Bone marrow (tissue), 2 donors: ENCODE measurements at places on chromosomes 3 and 15.

DNA sequence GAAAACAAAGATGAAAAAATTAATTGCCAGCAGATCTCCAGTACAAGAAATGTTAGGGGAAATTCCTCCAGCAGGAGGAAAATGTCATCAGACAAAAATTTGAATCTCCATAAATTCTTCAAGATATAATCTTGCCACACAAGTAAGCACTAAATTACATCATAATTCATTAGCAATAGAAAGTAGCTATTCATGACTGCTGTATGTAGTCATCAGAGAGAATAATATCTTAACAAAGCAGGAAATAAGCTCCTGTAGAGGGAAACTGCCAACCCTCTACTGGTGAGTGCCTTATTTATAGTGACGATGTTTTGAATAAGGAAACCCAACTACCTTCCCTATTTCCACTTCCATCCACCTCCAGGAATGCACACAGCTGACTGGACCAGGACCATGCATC lies 15.8 kb upstream of the SLC27A2 start:
- no peak for DNase-seq

- DNase-seq = no peak
Measured at GRCh38 chr3:149596134-149596770, 61.6 kb downstream of the WWTR1 start.

GRCh38 chr15:78434134-78434533 lies 3.9 kb upstream of the IREB2 start:
- no peak for DNase-seq

DNA sequence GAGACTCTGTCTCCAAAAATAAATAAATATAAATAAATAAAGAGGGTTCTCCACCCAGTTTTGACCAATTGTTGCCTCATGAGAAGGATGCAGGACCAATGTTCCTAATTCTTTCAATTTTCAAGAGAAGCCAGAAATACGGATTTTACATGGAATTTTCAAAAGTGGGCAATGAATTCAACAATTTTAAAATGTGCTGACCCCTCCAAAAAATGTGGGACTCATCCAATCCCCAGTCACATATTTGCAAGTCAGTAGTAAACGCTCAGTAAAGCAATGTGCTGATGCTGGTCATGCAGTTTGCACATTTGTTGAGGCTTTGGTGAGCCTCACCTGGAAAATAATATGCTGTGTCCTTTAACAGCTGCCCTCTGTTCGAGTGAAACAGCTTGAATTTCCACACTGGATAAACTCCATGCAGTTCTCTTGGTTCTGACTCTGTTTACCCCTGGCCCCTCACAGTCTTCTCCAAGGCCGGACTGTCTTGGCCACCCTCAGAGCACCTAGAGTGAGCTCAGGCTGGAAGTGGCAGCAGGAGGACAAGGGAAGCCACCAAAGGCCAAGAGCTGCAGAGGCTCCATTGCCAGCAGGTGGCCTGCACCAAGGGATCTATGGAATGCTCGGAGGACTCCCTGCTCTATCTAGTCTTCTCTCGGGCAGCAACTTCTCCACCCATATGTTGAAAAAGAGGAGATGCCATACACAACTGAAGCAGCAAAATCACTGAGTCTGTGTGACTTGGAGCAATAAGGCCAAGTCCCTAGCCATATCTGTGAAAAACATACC lies 246.8 kb downstream of the UACA start:
- no peak for DNase-seq

GRCh38 chr3:98056035-98056434 lies 20.9 kb upstream of the GABRR3 start:
- no peak for DNase-seq

- DNase-seq = no peak
Measured at GRCh38 chr15:70632491-70633102, 130.8 kb downstream of the UACA start.

GRCh38 chr3:133799794-133800585 lies 5.6 kb upstream of the SRPRB start:
- DNase-seq = no peak

DNA sequence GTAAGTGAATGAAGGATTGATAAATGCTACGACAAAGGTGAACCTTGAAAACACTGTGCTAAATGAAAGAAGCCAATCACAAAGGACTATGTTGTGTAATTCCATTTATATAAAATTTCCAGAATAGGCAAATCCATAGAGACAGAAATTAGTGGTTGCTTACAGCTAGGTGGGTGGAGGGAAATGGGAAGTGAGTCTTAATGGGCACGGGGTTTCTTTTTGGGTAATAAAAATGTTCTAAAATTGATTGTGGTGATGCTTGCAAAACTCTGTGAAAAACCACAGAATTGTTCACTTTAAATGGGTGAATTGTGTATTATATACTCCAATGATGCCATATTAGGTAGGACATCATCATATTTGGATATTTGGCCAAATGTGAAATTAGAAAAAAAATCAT lies 20.9 kb upstream of the TEX9 start:
- no peak for DNase-seq

- no peak for DNase-seq
Measured at GRCh38 chr3:23629181-23629894, 176.4 kb upstream of the UBE2E1 start.

DNA sequence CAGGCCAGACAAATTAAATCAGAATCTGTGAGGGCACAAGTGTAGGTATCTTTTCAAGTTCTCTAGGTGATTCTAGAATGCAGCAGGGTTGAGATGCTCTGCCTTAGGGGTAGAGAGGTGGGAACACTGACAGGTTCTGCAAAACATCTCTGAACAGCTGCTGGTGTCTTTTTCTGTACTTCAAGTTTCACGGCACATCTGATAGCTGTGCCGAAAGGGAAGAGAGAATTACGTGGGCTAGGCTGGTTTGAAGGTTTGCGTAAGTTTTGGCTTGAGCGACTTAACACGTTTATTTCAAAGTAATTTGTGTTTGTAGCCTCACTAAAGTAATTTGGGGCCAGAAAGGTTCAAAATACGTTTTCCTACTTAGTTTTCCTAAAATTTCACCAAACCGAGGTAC lies 22.5 kb downstream of the PXK start:
- no peak for DNase-seq

DNA sequence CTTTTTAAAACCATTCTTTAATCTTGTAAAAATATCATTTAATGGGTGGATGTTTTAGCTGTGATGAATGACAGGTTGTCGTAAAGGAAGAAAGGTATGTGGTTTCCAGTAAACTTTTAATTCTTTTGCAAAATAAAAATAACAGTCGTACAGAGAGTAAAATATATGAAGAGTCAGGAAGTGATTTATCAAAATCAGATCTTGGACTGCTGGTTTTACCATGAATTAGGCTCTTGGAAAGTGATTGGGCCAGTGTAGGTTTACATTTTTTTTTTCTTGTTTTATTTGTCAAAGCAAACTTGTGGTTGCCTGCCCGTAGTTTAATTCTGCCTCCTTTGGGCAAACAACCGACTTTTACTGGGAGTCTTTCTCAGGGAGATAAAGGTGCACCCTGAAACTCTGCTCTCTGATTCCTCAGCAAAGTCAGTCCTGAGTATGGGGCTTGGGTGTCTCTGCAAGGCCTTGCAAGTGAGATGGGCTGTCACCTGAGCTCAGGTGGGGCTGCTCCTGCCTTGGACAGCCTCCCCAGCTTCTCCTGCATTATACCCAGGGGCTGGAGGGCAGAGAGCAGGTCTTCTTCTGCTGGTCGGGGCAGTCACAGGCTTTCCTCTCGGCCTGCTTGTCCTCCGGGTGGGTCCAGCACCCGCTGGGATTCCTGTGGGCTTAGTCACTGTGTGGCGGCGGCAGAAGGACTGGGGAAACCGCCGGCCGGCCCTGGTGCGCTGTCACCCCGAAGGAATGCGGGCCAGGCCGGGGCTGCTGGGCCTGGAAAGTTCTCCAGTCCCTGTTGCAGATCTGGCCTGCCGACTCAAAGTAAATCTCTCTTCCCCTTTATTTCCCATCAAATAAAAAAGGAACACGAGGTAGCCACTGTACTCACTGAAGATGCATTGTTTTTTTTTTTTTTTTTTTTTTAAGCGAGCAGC lies 79.0 kb downstream of the IGF1R start:
- no peak for DNase-seq

- no peak for DNase-seq
Measured at GRCh38 chr3:37956723-37957538, 33.7 kb upstream of the VILL start.

- DNase-seq = no peak
Measured at GRCh38 chr3:185732782-185733181, 92.1 kb downstream of the IGF2BP2 start.

- no peak for DNase-seq
Measured at GRCh38 chr15:69508659-69509058, 56.0 kb downstream of the RPLP1 start.

DNA sequence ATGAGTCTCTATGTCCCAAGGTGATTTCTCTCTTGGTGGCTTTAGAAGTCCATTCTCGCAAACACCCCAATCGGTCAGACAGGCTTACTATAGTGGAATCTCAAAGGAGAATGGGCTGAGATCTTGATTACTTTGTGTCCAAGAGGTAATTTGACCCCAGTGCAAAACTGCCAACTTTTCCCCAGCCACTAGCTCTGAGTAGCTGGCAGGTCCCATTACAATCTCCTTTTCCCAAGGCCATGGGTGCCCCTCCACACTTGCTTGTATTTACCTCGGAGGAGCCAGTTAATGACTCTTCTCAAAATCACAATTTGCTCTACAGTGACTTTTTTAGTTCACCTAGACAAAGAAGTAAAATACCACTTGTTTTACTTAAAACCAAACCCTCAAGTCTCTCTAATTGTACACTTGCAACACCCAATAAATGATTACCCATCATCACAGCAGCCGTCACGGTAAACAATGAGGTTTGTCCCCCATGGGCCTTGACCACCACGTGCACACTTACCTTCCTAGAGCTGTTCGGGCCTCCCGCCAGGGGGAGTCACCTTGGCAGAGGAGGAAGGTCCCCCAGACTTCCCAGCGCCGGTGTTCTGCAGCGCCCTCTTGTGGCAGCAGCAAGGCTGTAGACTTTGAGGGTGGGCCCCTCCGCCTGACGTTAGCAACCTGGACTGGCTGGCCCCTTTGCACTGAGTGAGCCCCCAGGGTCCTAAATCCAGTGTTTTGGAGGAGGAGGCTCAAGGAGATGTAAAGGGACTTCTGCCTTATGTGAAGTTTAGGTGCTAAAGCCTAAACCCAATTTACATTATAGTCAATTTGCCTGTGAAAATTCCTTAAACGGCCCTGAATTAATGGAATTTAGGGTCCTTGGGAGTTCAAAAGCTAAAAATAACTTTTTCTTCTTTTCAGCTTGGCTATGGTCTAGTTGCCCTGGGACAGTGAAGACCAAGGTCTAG lies 18.7 kb upstream of the HDAC11 start:
- DNase-seq = peak; percentile 55

DNA sequence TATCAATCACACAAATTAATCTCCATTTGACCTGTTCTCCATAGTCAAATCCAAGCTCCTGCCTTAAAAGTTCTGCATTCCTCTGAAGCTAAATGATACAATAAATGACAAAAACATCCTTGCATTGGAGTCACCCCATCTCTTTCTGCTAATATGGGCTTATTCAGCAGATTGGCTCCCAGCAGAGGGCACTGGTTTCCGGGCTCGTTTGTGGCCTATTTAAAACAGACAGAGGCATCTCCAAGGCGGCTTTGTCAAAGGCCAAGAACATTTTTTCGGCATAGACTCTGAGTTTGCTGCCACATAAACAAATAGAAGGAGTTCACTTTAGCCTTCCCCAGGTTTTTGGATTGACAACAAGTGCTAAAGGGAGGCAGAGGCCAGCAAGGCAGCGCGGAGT lies 204.4 kb upstream of the RASGRP1 start:
- DNase-seq = no peak

- DNase-seq = no peak
Measured at GRCh38 chr15:42010434-42010833, 10.4 kb downstream of the PLA2G4E start.

DNA sequence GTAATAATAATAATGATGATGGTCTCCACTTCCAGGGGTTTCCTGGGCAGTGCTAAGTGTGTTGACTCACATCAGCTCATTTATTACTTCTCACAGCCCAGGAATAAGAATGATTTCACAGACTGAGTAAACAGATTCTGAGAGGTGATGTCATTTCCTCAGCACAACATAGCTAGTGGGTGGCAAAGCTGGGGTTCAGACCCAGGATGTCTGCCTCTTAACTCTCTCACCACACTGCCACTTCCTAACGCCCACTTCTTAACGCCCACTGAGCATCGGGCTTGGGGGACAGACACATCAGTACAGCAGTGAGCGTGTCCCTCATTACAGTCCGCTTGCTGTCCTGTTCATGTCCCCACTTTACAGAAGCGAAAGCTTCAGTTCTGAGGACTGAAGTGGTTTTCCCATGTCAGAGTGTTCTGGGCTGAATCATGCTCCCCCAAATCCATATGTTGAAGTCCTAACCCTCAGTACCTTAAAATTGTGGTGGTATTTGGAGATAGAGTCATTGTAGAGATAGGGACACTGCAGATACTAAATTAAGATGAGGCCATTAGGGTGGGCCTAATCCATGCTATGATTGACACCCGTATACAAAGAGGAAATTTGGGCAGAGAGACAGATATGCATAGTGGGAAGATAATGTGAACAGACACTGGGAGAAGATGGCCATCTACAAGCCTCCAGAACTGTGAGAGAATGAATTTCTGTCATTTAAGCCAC lies 68.0 kb downstream of the ATP2B2 start:
- DNase-seq = no peak

GRCh38 chr3:175746308-175746707 lies 887.2 kb downstream of the NAALADL2 start:
- no peak for DNase-seq

DNA sequence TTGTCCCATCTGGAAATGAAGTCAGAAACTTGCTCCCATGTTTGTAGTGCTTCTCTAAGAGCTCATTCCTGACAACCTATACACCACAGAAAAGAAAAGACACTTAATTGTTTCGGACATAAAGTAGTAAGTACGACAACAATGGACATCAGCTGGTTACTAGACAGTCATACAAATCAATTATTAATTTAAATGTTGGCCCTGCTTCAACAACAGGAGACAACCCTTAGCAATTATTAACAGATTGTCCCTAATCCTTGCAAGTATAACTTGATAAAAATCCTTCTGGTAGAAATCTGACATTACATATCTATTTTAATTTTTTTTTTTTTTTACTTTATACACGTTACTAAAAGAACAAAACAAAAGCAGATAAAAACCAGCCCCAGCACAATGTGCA lies 29.8 kb downstream of the ERICH6 start:
- no peak for DNase-seq

DNA sequence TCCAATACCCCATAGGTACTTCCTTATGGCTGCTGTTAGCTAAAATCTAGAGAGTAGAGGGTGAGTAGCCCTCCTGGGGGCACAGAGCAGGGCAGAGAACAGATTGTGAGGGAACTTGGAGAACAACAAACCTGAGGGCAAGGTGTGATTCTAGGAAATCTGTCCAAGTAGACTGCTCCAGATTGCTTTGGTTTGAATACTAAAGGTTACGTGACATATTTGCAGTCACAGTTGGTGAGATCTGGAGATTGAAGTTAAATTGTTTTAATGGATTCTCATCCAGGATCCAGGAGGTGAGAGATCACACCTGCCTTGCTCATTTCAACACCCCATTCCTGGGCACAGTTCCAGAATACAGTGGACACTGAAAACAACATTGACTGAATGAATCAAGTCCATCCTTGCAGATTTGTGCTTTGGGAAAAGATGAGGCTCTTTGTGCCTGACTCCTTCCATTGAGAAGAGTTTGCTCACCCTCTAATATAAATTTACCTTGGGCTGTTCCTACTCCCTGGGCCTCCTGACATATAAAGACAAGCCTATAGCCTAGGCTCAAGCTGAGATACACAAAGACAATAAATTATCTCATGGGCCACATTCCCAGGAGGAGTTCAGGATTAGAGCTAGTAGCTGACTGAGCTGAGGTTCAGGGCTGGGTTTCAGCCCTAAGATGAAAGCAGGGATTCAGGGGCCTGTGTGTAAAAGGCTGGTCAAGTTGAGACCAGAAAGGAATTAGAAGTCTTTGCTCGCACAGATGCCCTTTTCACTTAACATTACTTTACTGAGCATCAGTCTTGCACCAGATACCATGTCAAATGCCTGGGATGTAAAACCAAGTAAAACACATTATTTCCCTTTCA lies 400.9 kb upstream of the MCTP2 start:
- no peak for DNase-seq
